Activated T-cell treated with anti-CD3 and anti-CD28 coated beads, Interleukin-2, amount 50 U/mL, for 48 hours (primary cell): ENCODE measurements at places on chromosomes 4 and X.

GRCh38 chr4:150582873-150583286, 929 bp downstream of the MAB21L2 start:
- no peak for DNase-seq

DNA sequence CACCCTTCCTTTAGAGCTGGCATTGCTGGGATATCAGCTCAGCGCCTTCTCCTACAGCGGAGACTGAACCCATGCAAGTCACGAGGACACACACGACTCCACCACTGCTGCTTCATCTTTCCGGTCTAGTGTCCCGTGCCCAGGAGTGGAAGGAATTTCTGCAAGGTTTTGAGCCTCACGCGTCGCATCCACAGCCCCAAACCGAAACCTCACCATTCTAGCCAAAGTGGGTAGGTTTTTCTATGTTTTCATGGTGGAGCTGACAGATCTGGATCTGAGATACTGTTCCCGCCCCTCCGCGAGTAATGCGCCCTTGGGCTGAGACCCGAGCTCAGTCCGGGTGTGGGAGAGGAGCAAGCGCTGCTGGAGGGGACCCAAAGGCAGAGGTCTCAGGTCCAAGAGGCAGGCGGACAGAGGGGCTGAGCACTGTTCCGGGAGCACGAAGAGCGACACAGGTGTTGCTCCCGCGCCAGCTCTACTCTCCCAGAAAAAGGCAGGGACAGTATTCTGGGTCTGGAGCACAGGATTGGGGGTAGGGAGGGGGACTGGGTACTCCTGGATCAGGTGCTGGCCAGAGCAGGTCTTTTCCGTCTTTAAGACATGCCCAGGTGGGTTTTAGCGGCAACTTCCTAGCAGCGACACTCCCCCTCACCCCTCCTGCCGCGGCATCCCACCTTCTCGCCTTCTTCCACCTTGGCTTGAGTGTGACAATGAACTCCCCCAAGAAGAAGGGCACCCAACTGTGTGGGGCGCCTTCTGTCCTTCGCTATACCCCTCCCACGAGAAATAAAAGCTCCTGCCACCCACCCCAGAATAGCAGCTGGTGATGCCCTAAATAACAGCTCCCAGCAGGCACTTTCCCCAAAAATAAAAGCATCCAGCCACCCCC, 1.8 kb downstream of the EPHA5 start:
- DNase-seq, result no peak

DNA sequence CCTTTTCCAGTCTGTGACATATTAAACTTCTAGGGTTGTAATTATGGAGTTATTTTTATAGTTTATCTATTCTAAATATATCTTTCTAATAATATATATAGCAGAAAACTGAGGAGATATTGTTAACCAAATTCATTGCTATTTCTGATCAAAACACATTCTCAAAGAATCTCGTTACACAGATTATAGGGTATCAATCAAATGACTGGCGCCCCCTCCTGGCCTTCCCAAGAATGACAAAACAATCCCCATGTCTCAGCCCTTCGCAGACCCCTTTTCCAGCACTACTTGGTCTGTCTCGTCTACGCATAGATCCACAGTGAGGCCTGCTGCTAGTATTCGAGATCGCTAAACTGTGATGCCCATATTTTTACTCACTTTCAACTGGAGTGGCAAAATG, 209.3 kb downstream of the GPC3 start:
- DNase-seq, result peak; percentile 65

DNA sequence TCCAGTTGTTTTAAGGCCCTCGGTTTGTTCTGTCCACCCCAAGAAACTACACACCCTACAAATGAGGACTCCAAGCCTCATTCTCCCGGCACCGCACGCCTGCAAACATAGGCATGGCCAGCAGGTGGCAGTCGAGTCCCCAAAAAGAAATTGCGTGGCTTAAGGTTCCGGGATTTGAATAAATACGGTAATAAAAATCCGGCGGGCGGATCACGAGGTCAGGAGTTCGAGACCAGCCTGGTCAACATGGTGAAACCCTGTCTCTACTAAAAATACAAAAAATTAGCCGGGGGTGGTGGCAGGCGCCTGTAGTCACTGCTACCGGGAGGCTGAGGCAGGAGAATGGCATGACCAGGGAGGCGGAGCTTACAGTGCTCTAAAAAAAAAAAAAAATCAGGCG, 21.8 kb upstream of the CSF2RA start:
- peak; percentile 94 for DNase-seq
